ENCODE measurements at places on chromosomes 5 and 9.

DNA sequence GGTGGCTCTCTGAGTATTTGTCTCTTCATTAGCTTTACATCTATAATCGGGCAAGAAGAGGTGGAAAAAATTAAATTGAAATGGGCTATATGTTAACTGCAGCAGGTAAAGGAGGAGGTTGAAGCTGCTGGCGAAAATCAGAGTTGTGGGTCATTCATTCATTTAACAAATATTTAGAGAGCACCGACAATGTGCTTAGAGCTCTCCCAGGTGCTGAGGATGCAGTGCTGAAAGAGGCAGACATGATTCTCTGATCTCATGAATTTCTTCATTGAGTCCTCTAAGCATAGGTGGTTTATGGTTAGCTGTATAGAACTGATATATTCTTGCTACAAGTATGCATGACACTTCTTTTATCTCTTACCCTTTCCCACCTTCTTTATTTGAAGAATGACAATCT lies 243.4 kb downstream of the RFX3 start:
- DNase-seq = no peak
- no peak overlapping the region for H3K27ac ChIP-seq
- no peak overlapping the region for H3K4me3 ChIP-seq
- H3K4me1 ChIP-seq = no peaks in the 10 kb centered on the region
- peaks cover 4% of the 10 kb centered on the region for H3K36me3 ChIP-seq

GRCh38 chr9:100088202-100088601 lies 10.6 kb downstream of the ERP44 start:
- H3K4me1 ChIP-seq = peaks cover 13% of the 10 kb centered on the region
- H3K36me3 ChIP-seq = no peaks in the 10 kb centered on the region
- no peaks in the 10 kb centered on the region for H3K27me3 ChIP-seq
- no peak overlapping the region for H3K4me3 ChIP-seq
- no peak for DNase-seq

DNA sequence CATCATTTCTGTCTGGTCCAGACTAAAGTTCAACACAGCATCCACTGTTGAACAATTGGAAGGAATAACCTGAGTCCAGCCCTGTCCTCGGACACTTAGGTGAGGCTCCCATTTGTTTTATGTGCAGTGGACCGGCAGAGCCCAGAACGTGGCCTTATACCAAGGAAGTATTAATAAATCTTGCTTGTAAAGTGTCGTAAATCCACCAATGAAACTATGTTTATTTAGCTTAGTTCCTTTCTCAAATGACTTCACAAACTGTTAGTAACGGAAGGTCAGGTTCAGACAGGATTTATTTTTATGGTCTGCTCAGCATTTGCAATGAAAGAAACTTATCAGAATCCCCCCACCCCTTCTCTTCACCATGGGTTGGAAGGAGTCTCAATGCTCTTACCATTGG lies 149.5 kb downstream of the PCSK1 start:
- no peak overlapping the region for H3K27ac ChIP-seq
- no peak overlapping the region for H3K4me3 ChIP-seq
- DNase-seq = no peak
- H3K36me3 ChIP-seq = no peaks in the 10 kb centered on the region

GRCh38 chr5:75472973-75473372 lies 38.5 kb downstream of the CERT1 start:
- peaks cover 29% of the 10 kb centered on the region for H3K4me1 ChIP-seq
- no peaks in the 10 kb centered on the region for H3K36me3 ChIP-seq
- DNase-seq = no peak
- H3K27me3 ChIP-seq = no peaks in the 10 kb centered on the region
- H3K27ac ChIP-seq = no peak overlapping the region

DNA sequence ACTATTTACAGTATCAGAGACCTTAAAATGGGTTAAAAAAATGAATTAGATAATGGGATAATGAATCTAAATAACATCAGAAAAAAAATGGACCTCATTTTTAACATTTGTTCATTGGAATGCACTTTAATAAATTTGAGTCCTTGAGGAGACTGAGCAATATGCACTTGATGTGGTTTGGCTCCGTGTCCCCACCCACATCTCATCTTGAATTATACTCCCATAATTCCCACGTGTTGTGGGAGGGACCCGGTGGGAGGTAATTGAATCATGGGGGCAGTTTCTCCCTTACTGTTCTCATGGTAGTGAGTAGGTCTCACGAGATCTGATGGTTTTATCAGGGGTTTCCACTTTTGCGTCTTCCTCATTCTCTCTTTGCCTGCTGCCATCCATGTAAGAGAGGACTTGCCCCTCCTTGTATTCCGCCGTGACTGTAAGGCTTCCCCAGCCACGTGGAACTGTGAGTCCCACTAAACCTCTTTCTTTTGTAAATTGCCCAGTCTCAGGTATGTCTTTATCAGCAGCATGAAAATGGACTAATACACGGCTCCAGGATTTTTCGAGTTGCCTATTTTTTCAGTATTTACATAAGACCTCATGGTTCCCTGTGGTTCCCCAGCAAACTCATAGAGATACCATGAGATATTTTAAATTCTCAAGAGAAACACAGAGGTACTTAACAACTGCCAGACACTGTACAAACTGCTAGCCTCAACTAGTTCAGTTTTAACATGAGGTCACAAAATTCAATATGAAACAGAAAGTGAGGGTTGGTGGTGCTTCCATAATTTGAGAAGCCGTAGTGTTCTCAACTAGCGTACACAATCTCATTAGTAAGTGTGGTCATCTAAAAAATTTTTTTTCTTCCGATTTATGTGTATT lies 128.3 kb downstream of the TLE1 start:
- H3K4me1 ChIP-seq = peaks cover 17% of the 10 kb centered on the region
- no peaks in the 10 kb centered on the region for H3K36me3 ChIP-seq
- DNase-seq = no peak
- no peak overlapping the region for H3K4me3 ChIP-seq
- H3K27me3 ChIP-seq = no peaks in the 10 kb centered on the region
- no peak overlapping the region for H3K27ac ChIP-seq

- no peak for DNase-seq
- no peaks in the 10 kb centered on the region for H3K4me1 ChIP-seq
- no peak overlapping the region for H3K4me3 ChIP-seq
Observed at GRCh38 chr9:31103836-31104235, 1280.6 kb upstream of the ACO1 start.

DNA sequence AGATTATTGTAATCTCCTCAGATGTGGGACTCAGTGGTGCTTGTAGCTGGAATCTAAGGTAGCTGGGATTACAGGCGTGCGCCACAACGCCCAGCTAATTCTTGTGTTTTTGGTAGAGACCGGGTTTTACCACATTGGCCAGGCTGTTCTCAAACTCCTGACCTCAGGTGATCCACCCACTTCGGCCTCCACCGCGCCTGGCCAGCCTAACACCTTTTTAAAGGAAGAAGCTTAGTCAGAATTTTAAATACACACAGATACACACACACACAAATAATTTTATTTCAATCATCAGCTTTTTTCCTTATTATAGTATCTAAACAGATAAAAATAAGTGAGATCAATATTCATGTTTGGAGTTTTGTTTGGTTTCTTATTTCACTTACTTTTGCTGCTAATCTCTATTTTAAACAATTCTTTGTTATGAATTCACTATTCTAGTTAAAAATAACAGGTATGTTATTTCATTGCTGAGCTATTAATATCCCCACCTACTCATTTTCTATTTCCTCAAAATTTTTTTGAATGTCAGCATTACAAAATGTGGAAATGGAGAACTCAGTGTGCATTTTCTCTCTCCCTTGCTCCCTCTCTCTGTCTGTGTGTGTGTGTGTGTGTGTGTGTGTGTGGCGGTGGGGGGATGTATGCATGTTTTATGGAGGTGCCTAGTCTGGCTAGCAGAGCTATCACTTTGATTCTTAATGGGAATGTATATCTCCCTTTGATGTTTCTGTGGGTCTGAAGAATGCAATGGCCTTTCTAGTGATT lies 960.6 kb upstream of the DMAC1 start:
- no peaks in the 10 kb centered on the region for H3K36me3 ChIP-seq
- no peak for DNase-seq

- DNase-seq = no peak
- H3K36me3 ChIP-seq = no peaks in the 10 kb centered on the region
- H3K27ac ChIP-seq = no peak overlapping the region
- H3K4me3 ChIP-seq = no peak overlapping the region
Observed at GRCh38 chr9:135670721-135671590, 7.8 kb downstream of the LCN9 start.

DNA sequence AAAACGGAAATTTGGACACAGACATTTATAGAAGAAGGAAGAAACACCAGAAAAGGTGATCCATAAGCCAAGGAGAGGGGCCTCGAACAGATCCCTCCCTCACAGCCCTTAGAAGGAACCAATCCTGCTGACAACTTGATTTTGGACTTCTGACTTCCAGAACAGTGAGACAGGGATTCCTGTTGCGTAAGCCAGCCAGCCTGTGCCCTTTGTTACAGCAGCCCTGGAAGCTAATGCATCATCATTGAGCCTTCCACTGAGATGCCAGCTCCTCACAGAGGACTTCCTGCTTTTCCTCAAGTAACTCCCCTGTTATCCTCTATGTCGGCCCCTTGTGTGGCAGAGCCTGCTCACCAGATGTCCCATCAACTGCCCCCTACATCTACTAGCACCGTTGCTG lies 94.1 kb downstream of the JMY start:
- H3K27ac ChIP-seq = no peak overlapping the region
- H3K27me3 ChIP-seq = no peaks in the 10 kb centered on the region
- DNase-seq = no peak
- no peaks in the 10 kb centered on the region for H3K36me3 ChIP-seq
- H3K4me3 ChIP-seq = no peak overlapping the region

GRCh38 chr9:13728917-13729811 lies 449.7 kb upstream of the MPDZ start:
- no peak overlapping the region for H3K27ac ChIP-seq
- H3K27me3 ChIP-seq = no peaks in the 10 kb centered on the region
- H3K4me3 ChIP-seq = no peak overlapping the region
- no peaks in the 10 kb centered on the region for H3K4me1 ChIP-seq

DNA sequence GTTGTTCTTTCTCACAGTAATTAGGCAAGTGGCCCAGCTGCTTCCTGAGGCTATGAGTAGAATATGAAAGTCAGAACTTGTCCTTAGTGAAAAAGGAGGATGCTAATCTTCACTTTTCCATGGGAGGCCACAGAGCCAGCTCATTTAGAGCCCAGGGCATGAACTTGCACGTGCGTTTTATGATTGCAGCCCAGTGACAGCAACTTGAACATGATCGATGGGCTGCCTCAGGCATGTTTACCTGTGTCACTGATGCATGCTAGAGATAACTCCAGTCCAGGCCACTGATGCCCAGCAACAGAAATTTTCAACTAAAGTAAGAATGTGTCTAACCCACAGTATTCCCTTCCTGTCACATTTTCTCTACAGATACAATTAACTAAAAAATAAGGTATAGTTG lies 179.3 kb downstream of the CTNND2 start:
- no peak for DNase-seq
- H3K4me3 ChIP-seq = no peak overlapping the region
- no peak overlapping the region for H3K27ac ChIP-seq

- no peaks in the 10 kb centered on the region for H3K27me3 ChIP-seq
- H3K36me3 ChIP-seq = peaks cover 94% of the 10 kb centered on the region
- H3K4me1 ChIP-seq = no peaks in the 10 kb centered on the region
- H3K4me3 ChIP-seq = no peak overlapping the region
- DNase-seq = no peak
Observed at GRCh38 chr5:146118322-146118721, 12.9 kb upstream of the PLAC8L1 start.

DNA sequence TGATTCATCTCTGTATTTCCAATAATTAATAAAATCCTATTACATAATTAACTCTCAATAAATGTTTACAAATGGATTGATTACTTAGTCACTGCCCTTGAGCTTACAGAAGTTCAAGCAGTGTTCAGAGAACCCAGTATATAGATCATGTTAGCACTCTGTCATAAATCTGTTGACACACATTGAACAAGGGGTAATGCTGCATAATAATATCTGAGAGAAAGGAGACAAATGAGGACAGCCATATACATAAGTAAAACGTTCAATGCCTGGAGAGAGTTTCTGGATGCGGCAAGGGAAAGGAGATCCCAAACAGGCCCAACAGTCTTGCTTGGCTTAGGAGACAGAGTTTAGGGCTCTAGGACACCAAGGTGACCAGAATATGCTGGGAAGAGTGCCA lies 270.2 kb downstream of the FBXL17 start:
- no peaks in the 10 kb centered on the region for H3K4me1 ChIP-seq
- H3K4me3 ChIP-seq = no peak overlapping the region
- no peaks in the 10 kb centered on the region for H3K36me3 ChIP-seq
- no peak for DNase-seq
- H3K27ac ChIP-seq = no peak overlapping the region

GRCh38 chr5:56615361-56616153 lies 199.8 kb upstream of the MAP3K1 start:
- peak overlapping the region; percentile 27 for H3K27ac ChIP-seq
- no peak overlapping the region for H3K4me3 ChIP-seq
- no peak for DNase-seq
- H3K36me3 ChIP-seq = no peaks in the 10 kb centered on the region
- H3K27me3 ChIP-seq = no peaks in the 10 kb centered on the region

GRCh38 chr9:111913159-111913558 lies 16.5 kb downstream of the UGCG start:
- peaks cover 89% of the 10 kb centered on the region for H3K4me1 ChIP-seq
- H3K4me3 ChIP-seq = no peak overlapping the region
- no peaks in the 10 kb centered on the region for H3K27me3 ChIP-seq
- H3K36me3 ChIP-seq = peaks cover 5% of the 10 kb centered on the region
- no peak overlapping the region for H3K27ac ChIP-seq

DNA sequence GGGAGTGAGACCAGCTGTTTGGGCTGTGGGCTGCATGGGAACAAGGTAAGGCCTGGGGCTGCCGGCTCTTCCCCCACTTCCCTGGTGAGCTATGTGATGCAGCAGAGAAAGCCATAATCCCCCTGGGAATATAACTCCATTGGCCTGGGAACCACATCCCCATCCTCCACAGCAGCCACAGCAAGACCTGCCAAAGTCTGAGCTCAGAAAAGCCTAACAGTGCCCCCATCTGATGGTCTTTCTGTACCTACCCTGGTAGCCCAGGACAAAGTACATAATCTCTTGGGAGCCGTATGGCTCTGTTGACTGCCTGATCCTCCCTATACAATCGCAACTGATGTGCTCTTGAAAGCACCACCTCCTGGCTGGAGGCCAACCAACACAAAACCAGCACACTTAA lies 432.6 kb downstream of the CDH18 start:
- no peaks in the 10 kb centered on the region for H3K4me1 ChIP-seq
- no peak overlapping the region for H3K4me3 ChIP-seq
- no peaks in the 10 kb centered on the region for H3K36me3 ChIP-seq
- H3K27me3 ChIP-seq = no peaks in the 10 kb centered on the region
- no peak overlapping the region for H3K27ac ChIP-seq

GRCh38 chr5:126248611-126249010 lies 174.6 kb upstream of the GRAMD2B start:
- H3K4me1 ChIP-seq = no peaks in the 10 kb centered on the region
- no peak for DNase-seq
- H3K36me3 ChIP-seq = no peaks in the 10 kb centered on the region
- H3K27me3 ChIP-seq = no peaks in the 10 kb centered on the region
- H3K4me3 ChIP-seq = no peak overlapping the region

GRCh38 chr5:166957782-166958181 lies 1333.7 kb upstream of the WWC1 start:
- H3K4me3 ChIP-seq = no peak overlapping the region
- no peaks in the 10 kb centered on the region for H3K27me3 ChIP-seq
- H3K4me1 ChIP-seq = peaks cover 9% of the 10 kb centered on the region
- H3K27ac ChIP-seq = no peak overlapping the region

Data from stomach (tissue), 19 donors.